ENCODE measurements at places on chromosomes 16 and 17.
A peak's percentile ranks its signal among the peaks of the same experiment; 100 is the strongest.

GRCh38 chr16:80883816-80884215 lies 79.4 kb upstream of the CDYL2 start:
- DNase-seq, result no peak

DNA sequence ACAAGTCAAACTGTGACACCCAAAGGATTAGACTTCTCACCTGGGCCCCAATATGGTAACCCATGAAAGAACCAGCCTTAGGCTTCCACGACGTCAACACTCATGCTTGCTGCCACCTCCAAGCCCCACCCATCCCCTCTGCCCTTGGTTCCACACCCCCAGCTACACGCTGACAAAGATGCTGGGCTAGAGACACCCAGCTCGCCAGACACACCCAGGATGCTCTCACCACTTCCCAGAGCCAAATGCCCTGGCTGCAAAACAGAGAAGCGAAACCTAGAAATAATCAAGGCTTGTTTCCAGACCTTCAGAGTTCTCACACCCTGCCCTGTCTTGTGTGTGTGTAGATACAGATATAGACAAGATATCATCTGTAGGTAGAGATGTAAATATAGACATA lies 26.0 kb upstream of the ADCY9 start:
- DNase-seq, result no peak

DNA sequence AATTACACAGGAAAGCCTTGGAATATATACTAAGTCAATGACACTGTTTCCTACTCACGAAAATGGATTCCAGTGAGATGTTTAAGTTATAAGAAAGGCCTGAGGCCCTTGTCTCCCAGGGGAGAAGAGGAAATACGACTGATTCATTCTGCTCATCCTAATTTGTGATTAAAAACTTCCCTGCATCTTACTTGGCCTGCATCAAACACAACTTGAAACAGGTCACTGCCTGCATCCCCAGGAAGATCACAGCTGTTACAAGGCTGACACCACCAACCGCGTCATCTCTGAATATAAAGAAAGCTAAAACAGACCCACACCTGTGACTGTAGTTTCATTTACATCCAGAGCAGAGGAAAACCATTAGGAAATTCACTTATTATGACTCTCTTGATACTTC lies 121.9 kb downstream of the DNAH3 start:
- DNase-seq, result no peak

DNA sequence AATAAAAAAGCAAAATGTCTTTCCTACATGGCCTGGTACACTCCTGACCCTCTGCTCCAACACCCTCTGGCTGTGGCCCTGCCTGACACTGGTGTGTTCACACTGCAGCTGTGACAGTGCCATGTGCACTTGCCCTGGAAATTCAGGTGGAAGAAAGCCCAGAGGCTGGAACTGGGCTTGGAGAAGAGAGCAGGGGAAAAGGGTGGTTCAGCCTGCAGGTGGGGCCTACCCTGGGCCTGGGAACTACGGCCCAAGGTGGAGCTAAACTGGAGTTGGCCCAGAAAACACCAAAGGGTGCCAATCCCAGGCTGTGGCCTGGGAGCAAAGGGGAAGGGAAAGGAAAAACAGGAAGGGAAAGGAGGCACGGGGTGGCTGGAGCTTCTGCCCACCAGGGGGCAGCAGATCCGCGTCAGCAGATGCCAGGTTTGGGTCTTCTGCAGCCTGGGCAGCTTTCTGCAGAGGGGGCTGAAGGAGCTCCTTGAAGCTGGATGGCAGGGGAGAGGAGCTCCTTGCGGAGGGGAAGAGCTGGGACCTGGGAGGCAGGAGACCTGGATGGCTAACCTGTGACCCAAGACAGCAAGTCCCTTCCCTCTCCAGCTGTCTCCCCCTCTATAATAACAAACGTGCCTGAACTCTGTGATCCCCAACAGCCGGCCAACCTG lies 15.4 kb upstream of the CTCF start:
- DNase-seq, result no peak

- no peak for DNase-seq
Measured at GRCh38 chr17:74433421-74434121, 1.7 kb downstream of the GPRC5C start.

DNA sequence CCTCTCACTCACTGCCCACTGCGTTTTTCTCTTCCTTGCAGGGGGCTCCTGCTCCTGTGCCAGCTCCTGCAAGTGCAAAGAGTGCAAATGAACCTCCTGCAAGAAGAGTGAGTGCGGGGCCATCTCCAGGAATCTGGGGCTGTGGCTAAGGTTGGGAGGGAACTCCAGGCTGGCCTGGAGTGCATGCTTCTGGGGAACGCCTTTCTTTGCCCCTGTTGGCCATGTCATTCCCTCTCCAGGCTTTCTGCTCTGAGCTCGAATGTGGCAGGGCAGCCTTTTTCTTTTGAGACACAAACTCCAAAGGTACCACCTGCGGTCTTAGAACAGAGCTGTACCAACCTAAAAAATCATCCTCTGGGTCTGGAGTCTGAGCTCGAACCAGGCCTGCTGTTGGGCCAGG lies 7.4 kb upstream of the MT1E start:
- no peak for DNase-seq

GRCh38 chr16:64952177-64952576 lies 169.7 kb downstream of the CDH11 start:
- DNase-seq, result peak; percentile 8

DNA sequence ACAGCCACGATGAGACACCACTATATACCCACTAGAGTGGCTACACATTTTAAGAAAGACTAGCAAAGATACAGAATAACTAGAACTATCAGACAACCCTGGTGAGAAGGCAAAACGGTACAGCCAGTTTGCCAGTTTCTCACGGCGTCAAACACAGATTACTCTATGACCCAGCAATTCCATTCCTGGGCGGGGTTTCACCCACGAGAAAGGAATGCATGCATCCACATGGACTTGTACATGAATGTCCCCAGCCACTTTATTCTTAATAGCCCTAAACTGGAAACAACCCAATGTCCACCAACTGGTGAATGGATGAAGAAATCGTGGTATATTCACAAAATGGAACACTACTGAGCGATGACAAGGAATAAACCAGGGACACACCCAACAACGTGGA lies 74.5 kb downstream of the MYH10 start:
- peak; percentile 23 for DNase-seq

- no peak for DNase-seq
Measured at GRCh38 chr16:50499254-50499653, 48.9 kb upstream of the NKD1 start.

DNA sequence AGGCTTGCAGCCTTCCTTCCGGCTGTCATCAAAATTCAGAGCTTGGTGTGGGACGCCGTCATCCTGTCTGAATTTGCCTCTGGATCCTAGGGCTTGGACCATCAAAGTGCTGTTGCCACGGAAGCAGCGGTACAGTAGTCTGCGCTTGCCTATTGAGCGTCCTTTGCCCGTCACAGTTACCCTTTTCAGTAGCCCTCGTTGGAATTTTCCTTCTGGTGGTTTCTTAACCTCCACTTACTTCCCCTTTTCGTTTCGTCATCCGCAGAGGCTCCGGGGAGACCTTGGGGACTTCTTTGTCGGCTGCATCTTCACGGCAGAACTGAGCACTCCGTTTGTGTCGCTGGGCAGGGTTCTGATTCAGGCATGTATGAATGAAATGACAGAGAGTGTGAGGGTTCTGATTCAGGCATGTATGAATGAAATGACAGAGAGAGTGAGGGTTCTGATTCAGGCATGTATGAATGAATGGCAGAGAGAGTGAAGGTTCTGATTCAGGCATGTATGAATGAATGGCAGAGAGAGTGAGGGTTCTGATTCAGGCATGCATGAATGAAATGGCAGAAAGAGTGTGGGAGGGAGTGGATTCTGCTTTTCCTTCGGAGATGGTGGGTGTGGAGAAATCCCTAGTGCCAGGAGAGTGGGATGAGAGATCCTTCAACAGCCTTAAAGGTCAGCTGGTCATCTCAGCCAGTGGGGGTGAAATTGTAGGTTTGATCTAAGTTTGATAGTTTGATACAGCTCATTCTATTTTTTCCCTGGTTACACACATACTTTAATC lies 8.0 kb downstream of the TLCD3A start:
- no peak for DNase-seq

GRCh38 chr17:1630662-1631061 lies 2.0 kb upstream of the SLC43A2 start:
- DNase-seq, result no peak

GRCh38 chr16:11333010-11333409 lies 12.2 kb upstream of the RMI2 start:
- no peak for DNase-seq

DNA sequence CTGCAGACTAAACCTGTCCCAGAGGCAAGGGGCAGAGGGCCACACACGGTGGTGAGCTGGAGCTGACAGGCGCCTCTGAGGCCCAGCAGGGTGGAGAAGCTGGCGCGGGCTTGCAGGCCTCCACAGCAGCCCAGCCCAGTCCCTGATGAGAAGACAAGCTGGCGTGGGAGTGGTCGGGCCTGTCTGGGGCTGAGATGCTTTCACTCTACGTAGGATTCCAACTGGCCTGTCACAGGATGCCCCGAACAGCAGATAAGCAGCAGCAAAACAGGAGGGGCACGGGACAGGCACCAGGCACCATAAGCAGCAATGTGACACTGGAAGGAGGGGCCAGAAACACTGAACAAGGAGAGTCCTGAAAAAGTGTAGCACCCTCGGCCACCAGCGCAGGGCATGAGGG lies 40.1 kb downstream of the PEMT start:
- DNase-seq, result no peak
